Glomerular endothelial cell (primary cell): ENCODE measurements at places on chromosomes 3 and 15.

DNA sequence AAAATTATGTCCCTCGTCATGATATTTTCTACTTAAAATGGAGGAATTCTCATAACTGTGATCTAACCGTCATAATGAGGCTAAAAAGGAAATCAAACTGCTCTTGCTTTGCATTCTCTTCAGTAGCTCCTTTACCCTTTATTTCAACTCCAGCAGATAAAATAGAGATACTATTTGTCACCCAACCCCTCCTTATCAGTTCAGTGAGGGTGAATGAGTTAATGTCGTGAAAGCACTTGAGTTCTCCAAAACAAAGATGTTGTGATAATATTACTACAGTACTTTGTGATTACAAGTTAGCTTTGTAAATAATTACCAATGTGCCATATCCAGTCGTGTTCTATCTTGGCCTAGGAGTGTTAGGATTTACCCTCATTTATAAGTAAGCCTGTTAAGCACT lies 63.4 kb upstream of the ANKRD28 start:
- DNase-seq = no peak

DNA sequence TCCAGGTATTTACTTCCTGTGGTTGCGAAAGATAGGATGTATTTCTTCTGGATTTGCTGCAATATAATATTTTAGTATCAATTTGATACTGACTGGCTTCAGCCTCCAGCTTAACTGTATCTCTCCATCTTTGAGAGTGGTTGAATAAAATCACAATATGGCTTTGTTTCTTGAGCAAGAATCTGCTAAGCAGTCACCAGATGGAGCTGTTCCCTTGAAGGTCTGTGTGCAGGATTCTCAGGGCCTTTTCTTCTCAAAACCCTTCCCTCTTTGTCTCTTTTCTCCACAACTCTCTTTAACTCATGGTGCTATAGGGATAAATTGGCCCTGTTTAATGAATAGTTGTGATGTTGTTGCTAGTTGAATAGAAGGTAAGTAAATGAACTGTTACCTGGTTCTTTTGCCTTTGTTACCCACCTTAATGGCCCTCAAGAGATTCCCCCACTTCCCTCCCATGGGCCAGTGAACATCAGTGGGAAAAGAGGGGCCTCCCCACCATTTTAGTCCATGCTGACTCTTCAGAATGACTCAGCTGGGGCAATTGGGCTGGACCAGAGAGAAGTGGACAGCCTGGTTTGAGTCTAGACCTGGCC lies 34.8 kb upstream of the RAB6B start:
- DNase-seq = peak; percentile 66

DNA sequence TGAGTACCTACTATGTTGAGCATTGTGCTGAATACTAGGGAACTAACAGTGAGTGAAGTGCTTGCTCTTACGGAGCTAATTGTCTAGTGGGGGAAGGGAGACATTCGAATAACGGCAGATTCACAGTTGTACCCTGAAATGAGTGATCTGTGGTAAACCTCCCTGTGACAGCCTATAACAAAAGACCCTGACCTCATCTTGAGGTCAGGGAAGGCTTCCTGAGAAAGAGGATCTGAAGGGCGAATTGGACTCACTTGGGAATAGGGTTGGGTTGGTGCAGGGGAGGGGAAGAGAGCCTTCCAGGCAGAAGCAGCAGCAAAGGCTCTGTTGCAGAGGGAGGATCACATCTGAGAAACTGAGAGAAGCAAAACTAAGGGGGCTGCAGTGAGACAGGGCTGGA lies 13.2 kb downstream of the HPS3 start:
- no peak for DNase-seq

DNA sequence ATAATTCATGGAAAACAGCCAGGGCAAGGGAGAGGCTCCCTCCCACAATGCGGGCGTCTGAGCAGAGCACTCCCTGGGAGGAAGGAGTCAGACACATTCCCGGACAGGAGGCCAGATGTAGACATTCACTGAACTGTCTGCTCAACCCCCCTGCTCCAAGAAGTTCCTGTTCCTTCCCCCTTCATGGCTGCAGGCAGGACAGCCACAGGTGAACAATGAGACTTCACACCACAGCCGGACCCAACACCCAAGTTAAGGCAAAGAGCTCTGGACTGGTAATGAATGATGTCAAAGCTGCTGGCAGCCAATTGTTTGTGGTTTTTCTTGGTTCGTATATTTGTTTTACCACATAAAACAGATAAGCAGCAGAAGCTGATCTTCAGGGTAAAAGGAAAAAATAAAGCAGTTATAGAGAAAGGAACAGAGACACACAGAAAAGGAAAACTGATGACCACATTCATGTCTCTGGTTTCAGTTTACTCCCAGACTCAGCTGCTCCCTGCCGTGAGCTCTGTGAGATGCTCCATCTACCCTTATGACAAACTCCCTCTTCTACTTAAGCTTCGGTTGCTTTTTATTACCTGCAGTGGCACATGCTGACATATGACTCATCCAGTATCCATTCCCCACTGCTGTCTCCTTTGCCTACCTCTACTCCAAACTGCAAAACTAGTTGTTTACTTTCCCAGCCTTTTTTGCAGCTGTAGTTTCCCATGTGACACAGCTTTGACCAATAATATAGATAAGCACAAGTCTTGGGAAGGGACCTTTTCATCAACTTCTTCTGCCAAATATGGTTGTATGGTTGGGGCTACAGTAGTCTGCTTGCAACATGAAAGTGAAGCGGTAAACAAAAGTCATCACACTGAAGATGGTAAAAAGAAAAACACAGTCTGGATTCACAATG lies 33.1 kb downstream of the DZIP1L start:
- DNase-seq = no peak

DNA sequence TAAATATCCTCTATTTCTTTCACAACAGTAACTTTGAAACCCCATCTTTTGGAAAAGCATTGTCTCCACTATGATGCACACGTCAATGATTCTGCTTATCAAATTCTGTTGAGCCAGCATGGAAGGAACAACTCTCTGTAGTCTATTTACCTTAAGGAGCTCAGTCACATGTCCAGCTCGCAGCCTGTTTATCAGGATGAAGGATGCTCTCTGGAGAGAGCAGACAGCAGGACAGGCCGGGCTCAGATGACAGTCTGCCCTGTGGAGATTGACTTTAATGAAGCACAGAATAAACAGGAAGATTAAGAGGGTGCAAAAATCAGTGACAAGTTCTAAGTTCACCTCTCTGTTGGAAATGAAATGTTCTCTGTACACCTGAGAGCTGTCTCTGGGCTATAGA lies 30.6 kb upstream of the MNS1 start:
- no peak for DNase-seq

- no peak for DNase-seq
Observed at GRCh38 chr15:23415321-23415865, 31.6 kb downstream of the GOLGA6L2 start.

- DNase-seq = no peak
Observed at GRCh38 chr15:31403606-31404005, 77.0 kb downstream of the KLF13 start.

GRCh38 chr3:99755831-99756230 lies 61.8 kb upstream of the CMSS1 start:
- DNase-seq = no peak

DNA sequence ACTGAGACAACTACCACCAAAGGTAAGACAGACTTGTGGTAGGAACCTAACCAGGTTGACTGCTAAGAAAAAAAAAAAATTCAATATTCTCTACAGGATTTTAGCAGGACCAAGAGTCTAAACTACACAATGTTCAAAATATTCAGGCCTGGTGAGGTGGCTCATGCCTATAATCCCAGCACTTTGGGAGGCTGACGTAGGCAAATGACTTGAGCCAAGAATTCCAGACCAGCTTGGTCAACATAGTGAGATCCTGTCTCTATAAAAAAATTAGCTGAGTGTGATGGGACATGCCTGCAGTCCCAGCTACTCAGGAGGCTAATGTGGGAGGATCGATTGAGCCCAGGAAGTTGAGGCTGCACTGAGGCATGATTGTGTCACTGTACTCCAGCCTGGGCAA lies 341.6 kb upstream of the WNT5A start:
- no peak for DNase-seq

GRCh38 chr3:12467746-12468145 lies 16.5 kb upstream of the TSEN2 start:
- DNase-seq = no peak

- DNase-seq = no peak
Observed at GRCh38 chr15:48244921-48245320, 38.8 kb downstream of the SLC12A1 start.

DNA sequence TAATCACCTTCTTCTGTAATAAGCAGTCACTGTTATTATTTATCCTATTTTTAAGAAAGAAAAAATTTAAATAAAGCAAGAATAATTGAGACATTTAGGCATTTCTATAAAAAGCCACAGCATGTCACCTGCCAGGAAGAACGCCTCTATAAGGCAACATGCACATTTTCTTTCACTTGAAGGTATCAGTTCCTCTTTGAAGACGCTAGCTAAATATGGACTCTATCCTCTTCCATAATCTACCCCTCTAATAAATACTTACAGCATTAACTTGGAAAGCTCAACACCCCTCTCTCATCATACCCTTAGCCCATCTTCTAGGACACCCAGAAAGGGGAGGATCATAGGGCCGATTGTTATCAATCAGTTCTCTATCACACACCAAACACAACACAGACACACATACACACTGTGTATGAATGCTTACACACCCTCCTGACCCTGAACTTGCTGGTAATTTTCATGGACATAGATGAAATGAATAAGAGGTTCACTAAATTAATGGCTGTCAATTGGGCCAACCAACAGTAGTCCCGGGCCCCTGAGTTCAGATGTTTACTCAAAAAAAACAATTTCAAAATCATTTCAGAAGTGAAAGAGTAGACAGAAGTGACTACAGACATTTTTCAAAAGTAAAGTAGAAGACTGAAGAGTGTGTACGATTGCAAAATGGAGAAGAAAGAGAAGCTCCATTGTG lies 102.5 kb downstream of the ZMAT3 start:
- DNase-seq = no peak
